ENCODE measurements at places on chromosomes 5 and 9.

DNA sequence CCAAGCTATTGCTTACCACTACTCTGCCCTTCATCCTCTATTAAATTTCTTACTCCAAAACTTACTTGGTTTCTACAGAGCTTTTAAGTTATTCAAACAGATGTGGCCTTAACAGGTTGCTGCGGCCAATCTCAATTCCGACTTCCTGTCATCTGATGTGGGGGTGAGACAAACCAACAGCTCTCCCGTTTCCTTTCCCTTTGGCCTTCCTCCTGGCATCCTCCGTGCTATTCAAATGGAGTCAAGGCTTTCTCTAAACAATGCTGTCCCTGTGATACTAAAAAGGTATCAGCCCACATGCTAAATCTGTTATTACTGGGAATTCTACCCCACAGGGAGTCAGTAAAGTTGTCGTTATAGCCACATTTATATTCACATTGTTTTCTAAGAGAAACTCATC lies 11.8 kb downstream of the RBM18 start:
- no peak for DNase-seq

DNA sequence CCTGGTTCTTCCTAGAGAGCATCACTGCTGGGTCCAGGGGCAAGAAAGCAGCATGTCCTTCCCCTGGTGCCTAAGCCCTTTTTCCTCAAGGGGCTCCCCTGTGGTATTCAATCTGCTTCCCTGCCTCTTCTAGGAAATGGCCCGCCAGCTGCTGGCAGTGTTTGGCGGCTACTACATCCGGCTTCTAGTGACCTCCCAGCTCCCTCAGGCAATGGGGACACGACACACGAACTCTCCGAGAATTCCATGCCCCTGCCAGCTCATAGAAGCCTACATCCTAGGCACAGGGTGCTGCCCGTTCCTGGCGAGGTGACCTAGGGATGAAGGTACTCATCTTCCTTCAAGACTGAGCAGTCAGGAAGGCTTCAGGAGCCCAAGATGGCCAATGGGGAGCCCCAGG lies 14.6 kb downstream of the TEX53 start:
- no peak for DNase-seq

- no peak for DNase-seq
These were observed 48.9 kb upstream of the CACNA1B start for GRCh38 chr9:137828527-137829259.

- no peak for DNase-seq
These were observed 148.2 kb upstream of the LRRTM2 start for GRCh38 chr5:139023286-139023685.

DNA sequence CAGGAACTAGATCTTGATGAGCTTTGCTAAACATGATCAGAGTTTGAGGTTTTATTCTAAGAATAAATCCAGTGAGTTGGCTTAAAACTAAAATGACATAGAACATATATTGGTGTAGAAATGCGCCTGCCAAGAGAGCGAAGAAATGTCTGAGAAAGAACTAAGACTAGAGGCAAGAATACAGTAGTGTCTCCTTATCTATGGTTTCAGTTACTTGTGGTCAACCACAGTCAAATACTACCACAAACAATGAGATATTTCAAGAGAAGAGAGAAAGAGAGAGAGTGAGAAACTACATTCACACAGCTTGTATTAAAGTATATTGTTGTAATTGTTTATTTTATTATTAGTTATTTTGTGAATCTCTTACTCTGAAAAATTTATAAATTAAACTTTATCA lies 254.4 kb upstream of the CDH10 start:
- peak; percentile 49 for DNase-seq

- DNase-seq = no peak
These were observed 1.4 kb downstream of the MEF2C start for GRCh38 chr5:88881571-88881971.

GRCh38 chr9:116992865-116993264 lies 305.8 kb downstream of the TRIM32 start:
- DNase-seq = no peak

GRCh38 chr5:23820765-23821471 lies 313.5 kb downstream of the PRDM9 start:
- no peak for DNase-seq

GRCh38 chr5:31273631-31274378 lies 80.3 kb downstream of the CDH6 start:
- no peak for DNase-seq

DNA sequence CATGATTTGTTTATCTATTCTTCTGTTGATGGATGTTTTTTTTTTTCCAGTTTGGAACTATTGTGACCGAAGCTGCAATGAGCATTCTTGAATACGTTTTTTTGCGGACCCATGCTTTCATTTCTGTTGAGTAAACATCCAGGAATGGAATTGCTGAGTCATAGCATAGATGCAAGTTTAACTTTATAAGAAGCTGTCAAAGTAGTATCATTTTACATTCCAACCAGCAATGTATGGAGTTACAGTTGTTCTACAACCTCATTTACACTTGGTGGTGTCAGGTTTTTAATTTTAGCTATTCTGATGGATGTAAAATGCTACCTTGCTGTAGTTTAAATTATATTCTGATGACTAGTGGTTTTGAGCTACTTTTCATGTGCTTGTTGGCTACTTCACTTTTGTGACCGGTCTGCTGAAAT lies 49.0 kb downstream of the NPR3 start:
- DNase-seq = no peak

DNA sequence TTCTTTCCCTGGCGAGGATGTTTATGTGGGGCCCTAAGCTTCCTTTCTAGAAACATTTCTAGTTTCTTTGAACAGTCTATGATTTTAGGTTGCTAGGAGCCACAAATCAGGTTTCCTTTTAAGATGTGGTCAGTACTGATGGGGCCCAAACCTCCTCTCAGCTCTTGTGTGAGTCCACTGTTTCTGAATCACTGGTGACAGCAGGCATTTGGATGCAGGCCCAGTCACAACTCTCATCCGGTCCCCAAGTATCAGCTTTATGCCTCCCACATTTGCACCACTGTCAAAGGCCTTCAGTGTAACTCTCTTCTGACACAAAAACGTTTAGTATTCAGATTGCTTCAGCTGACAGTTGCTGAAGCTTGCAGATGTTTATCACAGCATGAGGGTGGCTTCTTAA lies 7.8 kb downstream of the DMRT2 start:
- DNase-seq = no peak

DNA sequence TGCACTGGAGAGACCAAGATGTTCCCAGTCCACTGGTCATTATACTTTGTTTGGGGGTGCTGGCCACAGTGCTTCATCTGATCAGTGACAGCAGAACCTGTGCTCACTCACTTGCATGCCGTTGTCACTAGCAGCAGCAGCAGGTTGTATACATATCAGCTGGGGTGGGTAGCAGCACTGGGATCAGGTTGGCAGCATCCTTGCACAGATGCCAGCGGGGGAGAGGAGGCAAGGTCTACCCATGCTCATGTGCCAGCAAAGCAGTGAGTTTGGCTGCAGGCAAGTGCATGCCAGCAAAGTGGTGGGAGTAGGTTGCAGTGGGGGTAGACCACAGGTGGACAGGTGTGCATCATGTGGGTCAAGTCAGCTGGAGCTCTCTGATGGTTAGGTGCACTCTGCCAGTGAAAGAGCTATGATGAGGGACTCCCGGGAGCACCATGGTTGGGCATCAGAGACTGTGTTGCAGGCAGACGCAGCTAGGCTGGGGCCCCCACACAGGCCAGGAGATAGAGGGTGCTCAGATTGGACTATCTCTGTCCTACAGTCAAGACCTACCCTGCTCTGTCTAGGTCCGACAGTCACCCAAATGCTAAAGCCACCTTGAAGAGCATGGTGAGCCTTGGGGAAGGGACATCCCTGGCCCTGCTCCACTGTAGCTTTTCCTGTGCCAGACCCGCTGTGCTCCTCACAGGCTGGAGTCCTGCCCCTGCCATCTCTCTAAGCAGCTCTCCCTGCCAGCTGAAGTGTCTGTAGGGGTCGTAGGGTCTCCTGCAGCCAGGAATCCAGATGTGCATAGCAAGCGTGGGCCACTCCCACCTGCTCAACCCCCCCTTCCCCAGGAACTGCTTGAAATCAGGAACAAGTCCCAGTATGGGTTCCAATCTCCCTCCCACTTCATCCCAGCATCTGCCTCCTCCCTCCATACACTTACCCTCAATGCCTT lies 119.8 kb downstream of the RNF180 start:
- no peak for DNase-seq

- DNase-seq = no peak
These were observed 57.7 kb upstream of the RPS23 start for GRCh38 chr5:82335806-82336205.

DNA sequence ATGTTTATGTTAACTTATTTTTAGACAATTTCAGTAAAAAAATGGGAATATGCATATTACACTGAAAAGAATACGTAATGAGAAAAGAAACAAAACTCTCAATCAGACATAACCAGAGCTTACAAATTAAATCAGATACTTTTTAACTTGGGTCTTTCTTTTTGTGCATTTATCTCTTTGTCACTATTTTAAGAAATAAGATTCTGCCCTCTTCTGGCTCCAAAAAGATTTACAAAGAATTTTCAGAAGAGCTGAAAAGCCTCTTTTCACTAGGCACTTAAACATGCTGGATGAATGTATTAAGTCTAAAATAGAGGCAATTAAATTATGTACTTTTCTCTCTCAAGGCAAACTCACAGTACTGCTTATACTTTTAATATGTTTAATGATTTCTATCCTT lies 55.5 kb downstream of the CEP120 start:
- DNase-seq = no peak

- DNase-seq = no peak
These were observed 2.1 kb upstream of the HSDL2 start for GRCh38 chr9:112377684-112378327.

- DNase-seq = no peak
These were observed 27.4 kb downstream of the NCS1 start for GRCh38 chr9:130199605-130200004.

- no peak for DNase-seq
These were observed 14.5 kb downstream of the RANBP6 start for GRCh38 chr9:6000955-6001354.

DNA sequence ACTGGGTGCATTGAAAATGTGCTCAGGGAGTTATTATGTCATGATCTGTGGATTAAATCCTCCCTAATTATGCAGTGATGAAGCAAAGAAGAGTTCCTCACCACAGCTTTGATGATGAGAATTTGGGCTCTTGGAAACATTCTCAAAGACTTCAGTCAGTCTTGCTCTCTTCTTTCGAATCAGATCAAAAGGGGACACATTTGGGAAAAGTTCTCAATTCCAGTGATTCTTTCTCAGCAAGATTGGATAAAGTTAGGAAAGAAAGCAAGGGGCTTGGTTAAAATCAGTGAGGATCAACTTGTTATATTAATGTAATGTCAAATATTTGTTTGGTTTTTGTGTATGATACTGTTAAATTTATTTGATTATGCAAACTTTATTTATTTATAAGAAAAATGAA lies 411.3 kb upstream of the ACTBL2 start:
- no peak for DNase-seq

GRCh38 chr9:23775549-23775948 lies 50.5 kb downstream of the ELAVL2 start:
- no peak for DNase-seq

GRCh38 chr5:90940227-90940995 lies 381.8 kb downstream of the ADGRV1 start:
- DNase-seq = no peak

DNA sequence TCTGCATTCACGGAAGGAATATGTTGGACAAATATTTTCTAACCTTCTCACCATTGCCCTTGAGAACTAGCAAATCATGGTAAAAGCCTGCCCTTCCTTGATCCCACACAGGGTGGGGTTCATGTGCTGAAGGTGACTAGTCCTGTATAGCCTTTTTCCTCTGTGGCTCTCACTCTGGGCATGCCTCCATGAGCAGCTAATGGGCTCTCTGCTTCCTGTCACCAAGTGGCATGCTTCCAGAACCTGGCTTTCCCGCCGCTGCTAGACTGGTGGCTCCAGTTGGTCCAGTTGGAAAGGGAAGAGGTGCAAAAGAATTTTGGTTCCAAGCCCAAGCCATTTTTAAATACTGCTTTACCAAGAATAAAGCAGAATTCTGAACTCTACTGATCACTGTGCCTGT lies 35.5 kb downstream of the FBXO10 start:
- no peak for DNase-seq

DNA sequence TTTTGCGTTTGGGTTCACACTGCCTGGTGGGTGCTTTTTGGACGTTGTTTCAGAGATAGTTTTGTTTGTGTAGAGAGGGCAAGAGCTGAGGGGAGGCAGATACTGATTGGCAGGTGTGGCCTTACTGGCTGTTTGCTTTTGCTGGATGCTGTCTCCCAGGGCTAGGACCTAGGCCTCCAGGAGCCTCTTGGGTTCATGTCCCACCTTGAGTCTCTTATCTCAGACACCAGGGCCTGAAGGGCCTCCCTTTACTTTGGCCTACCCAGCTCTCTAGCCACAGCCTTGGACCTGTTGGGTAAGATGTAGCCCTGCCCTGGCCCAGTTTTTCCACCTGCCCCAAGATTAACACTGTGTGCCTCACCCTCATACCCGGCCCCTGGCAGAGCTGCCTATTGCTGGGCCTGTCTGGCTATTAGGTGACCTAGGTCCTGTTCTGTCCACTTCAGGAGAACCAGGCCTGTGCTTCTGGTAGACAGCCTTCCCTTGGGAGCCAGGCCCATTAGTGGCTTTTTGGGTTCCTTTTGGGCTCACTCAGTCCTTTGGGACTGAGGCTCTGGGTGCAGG lies 13.4 kb downstream of the PTPA start:
- DNase-seq = no peak

- no peak for DNase-seq
These were observed 80.5 kb downstream of the NREP start for GRCh38 chr5:111676466-111676865.

- DNase-seq = no peak
These were observed 31.2 kb downstream of the NANS start for GRCh38 chr9:98087420-98088354.

DNA sequence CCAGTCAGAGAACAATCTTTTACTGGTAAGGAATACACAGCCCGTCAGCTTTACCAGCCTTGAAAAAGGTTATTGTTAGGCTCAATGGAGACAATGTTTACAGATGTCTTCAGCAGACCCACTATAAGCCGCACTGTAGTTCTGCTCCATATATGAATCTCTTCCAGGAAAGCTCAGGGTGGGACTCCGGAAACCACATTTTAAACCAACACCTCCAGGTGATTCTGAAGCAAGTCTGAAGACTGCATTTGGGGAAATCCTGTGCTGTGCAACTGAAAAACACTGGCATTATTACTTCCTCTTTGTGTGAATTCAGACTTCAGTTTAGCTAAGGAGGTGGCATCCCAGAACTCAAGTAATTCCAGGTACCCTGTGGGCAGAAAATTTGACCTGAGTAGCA lies 3.5 kb downstream of the GZMK start:
- no peak for DNase-seq

DNA sequence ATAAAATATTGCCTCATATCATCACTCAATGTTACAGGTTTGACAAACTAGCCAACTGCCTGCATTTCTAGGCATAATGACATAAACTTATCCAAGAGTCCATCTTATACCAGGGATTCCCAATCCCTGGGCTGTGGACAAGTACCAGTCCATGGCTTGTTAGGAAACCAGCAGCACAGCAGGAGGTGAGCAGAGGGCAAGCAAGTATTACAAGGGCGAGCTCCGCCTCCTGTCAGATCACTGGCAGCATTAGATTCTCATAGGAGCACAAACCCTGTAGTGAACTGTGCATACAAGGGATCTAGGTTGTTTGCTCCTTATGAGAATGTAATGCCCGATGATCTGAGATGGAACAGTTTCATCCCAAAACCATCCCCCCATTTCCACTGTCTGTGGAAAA lies 144.9 kb downstream of the PRKACG start:
- no peak for DNase-seq

GRCh38 chr5:10635257-10635866 lies 71.5 kb downstream of the ANKRD33B start:
- peak; percentile 49 for DNase-seq

Data from GDM1 (cell line).